ENCODE measurements at places on chromosomes 1 and 21.

GRCh38 chr21:46667741-46668380 is 32.4 kb downstream of the PRMT2 start:
- peak; percentile 67 for DNase-seq

DNA sequence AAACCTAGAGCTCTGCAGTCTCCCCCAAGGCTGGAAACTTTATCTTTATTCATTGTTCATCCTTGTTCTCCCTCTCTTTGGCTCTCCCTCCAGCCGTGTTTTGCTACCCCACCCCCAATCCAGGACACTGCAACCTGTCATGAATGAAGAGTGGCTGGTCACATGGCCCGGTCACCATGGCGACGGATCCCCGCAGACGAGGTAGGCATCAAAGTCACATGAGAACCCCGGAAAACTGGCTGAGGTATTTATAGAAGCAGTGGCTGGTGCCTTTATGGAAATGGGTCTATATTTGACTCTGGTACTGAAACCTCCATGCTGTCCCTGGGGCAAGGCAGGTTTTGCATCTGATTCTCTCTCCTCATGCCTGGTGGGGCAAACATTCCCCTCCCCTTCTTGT is 13.4 kb upstream of the SLC6A17 start:
- peak; percentile 93 for DNase-seq

- peak; percentile 51 for DNase-seq
Observed at GRCh38 chr21:39715804-39716397, 29.1 kb upstream of the IGSF5 start.

- DNase-seq: no peak
Observed at GRCh38 chr1:209800984-209801834, 4.7 kb downstream of the IRF6 start.

GRCh38 chr1:186112280-186112679 is 262.8 kb downstream of the TPR start:
- DNase-seq: no peak

DNA sequence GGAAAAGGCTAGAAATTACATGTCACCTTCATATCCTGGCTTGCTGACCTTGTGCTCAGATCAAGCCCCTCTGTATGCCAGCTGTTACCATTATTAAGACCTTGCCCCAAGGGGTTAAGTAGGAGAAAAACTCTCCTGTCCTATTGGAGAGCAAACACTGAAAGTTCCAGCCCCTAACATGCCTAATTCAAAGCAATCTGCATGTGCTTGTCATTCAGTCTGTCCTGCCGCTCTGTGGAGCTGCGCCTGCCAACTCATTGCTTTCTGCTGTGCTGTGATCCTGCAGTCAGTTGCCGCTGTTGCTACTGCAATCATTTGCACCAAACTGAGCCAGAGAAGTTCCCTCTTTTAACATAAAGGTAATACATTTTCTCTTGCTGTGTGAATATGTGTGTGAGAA is 113.4 kb downstream of the DISP1 start:
- DNase-seq: peak; percentile 13

GRCh38 chr1:228794173-228794572 is 58.9 kb downstream of the RHOU start:
- DNase-seq: no peak

DNA sequence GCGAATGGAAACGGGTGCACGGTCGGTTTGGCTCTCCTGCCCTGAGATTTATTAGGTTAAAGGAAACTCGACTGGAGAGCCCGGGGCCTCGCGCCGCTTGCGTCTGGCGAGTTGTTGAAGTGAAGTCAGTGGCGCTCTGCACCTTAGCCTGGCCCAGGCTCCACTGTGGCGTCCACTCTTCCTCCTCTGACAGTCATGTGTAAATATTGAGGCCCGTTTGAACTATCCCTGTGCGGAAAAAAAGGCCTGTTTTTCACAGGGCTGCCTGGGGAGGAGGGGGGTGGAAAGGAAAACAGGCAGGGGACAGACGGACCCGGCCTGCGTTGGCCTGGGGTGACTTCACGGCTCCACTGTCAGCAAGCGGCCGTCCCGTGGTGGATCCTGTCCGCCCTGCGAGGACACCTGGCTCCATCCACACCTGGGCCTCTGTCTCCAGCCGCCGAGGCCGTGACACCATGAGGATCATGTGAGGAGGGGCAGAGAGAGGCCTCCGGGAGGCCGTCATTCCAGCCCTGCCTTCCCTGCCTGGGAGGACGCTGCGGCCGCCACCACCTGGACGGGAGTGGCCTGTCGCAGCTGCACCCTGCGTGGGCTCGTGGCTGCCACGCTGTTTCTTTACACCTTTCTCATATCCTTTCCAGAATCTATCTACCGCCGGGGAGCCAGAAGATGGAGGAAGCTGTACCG is 59.8 kb downstream of the FAAP20 start:
- no peak for DNase-seq

GRCh38 chr1:77742011-77742555 is 17.6 kb downstream of the USP33 start:
- no peak for DNase-seq

GRCh38 chr1:74467786-74468377 is 44.5 kb downstream of the LRRC53 start:
- peak; percentile 40 for DNase-seq

GRCh38 chr1:7460807-7461206 is 310.3 kb upstream of the VAMP3 start:
- no peak for DNase-seq

DNA sequence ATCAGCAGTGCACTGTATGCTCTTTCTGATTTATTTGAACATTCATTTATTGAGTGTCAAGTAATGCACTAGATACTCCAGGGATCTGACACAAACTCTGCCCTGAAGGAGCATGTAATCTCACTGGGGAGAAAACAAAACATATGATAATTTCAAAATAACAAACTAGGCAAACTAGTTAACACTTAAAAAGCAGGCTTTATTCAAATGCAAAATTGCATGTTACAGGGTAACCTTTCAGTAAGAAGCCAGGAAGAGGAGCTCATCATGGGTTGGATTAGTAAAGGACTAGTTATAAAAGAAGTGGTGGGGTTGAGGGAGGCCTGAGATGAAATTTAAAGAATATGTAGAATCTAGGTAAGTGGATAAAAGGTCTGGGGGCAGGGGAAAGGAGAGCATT is 20.9 kb downstream of the SELL start:
- no peak for DNase-seq

- peak; percentile 73 for DNase-seq
Observed at GRCh38 chr1:44835738-44836675, 7.0 kb downstream of the PTCH2 start.

GRCh38 chr1:201335174-201335870 is 42.2 kb downstream of the TNNT2 start:
- DNase-seq: no peak

DNA sequence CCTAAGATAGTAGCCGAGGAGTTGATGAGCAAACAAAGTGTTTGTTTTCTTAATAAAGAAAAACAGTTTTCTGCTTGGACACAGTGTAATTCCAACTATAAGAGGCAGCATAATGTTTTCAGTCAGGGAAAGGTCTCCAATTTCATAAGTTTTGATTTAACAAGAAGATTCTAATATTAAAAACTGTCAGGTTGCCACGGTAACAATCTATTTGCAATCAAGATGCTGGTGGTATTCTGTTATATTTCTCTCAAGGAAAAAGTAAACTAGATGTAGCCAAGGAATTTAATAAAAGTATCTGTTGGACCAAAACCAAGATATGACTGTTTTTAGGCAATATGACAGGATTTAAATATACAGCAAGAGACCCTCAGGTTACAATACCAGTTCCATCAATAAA is 211.7 kb downstream of the SMYD3 start:
- DNase-seq: no peak

GRCh38 chr1:167722870-167723251 is 1.1 kb downstream of the MPZL1 start:
- DNase-seq: no peak

DNA sequence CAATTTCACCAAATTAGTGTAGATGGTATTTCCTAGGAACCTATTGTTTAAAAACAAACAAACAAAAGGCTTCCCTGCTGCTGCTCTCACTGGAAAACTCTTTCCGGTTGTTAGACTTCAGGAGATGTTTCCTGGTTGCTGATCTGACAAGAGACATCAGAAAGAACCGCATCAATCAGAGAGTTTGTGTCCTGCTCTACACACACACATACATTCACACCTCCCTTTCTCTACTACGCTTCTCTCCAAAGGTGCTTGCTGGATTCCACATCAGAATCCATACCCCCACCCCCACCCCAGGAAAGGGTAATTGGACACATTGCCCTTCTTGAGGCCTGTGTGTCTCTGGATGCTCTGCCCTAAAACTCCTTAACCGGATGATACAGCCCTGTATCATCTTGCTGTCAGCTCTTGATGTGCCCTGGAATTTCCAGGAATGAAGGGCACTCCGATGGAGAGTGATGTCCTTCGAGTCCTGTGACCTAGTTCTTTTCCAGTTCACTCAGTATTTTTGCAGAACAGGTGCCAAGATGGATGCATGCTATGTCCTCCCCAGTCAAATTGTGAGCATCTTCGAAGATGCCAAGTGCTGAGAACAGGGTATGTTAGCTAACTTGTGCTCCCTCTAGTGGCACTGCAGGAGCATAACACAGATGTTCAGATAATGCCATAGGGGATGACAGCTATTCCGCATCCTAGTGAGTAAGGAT is 113.7 kb upstream of the SLC35F3 start:
- peak; percentile 52 for DNase-seq

GRCh38 chr1:96538883-96539282 is 182.7 kb upstream of the PTBP2 start:
- DNase-seq: no peak

DNA sequence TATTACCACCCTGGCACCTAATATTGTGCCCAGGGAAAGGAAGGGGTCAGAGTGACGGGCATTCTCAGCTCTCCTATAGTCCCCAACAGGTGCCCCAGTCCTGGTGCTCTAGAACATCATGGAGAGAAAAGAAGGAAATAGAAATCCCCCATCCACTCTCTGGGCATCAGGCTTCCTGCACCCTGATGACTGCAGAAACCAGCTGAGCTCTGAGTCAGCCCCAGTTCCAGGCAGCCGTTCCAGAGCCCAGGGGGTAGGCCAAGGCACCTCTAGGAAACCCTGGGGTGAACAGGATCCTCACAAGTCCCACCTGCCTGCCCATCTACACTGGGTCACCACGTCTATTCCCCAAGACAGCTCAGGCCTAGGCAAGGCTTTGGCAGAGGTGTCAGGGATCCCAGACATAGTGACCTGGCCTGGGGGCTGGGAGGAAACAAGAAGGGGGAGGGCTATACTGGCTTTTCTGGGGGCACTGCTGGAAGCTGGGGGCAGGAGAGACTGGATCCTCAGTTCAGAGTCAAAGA is 709 bp downstream of the NECTIN4 start:
- no peak for DNase-seq

DNA sequence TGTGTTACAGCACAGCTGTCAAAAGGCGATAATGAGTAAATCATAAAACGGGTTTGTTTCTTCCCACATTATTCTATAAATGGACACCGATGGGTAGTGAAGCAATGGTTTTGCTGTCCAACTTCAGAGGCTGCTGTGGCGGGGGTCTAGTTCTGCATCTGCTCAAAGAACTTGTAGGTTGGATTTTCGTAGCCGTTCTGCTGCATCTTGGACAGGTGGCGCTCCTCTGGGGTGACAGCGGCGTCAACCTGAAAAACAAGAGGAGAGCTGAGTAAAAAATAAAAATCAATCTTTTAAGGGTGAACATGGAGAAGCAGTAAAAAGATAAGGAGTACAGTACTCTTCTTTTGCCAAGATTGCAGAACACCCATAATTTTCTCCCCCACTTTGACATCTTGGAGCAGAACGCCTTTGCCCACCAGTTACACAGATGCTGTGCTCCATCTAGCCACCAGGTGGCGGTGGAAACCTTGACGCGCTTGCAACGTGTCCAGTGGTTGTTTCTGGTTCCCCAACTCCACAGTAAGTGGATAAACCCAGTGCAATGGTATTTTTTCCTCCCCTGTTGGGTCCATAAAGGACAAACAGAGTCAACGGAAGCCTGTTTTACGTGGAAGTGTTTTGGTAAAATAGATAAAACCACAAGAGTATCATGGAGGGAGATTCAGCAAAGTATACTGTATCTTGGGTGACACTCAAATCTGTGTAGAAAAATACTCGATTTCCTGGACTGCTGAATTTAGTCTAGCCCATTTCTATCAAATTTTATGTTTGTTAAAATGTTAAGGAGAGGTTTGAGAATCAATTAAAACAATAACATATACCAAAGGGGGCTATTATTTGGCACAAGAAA is 147.0 kb downstream of the GABPA start:
- peak; percentile 63 for DNase-seq

DNA sequence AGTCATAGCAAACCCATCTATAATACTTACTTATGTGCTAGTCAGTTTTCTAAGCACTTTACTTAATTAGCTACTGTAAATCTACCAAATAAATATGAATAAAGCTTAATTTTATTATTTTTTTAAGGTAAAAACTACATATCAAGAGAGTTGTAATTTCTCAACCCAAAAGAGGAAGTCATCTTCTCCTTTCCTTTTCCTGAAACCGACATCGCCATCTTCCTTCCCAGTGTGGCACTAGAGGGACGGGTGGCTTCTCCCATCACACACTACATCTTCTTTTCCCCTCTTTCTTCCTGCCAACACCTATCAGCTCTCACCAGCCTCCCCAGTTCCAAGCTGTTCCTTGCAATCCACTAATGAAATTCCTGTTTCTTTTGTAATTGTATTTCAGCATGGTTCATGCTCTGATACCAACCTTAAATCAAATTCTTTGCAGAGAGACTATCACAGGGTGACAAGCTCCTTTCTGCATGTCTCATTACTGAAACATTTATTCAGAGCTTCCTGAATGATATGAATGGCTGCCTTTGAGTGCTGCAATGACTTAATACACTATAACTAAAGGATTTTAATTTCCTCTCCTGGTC is 251.6 kb upstream of the FAM78B start:
- DNase-seq: no peak

DNA sequence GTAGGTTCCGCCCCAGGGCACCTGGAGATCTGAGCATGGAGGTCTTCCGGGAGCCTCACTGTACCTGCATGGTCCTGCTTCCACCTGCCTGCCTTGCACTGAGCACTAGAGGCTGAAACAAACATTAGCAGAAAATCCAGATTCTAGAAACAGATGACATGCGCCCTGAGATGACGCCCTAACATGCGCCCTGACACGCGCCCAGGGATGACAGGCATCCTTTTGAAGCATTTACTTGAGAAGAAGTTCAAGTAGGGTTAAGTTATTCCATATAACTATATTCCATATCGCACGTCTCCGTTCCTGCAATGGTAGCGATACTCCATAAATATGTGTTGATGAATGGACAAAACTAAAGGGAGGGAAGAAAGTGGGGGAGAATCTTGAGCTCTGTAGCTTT is 13.7 kb downstream of the ACTA1 start:
- DNase-seq: no peak

GRCh38 chr1:205360891-205361290 is 4.2 kb upstream of the KLHDC8A start:
- no peak for DNase-seq

- DNase-seq: no peak
Observed at GRCh38 chr1:209893751-209894150, 44.3 kb upstream of the SYT14 start.

GRCh38 chr21:35730325-35730724 is 330.0 kb downstream of the SETD4 start:
- no peak for DNase-seq

- no peak for DNase-seq
Observed at GRCh38 chr1:204288021-204288588, 71.6 kb downstream of the PLEKHA6 start.

- DNase-seq: no peak
Observed at GRCh38 chr1:198056255-198056654, 100.5 kb upstream of the NEK7 start.
